Neuronal stem cell (in vitro differentiated cells): ENCODE measurements at places on chromosomes 5 and 9.

- DNase-seq, result no peak
Measured at GRCh38 chr5:138920181-138920580, 45.0 kb upstream of the LRRTM2 start.

- DNase-seq, result no peak
Measured at GRCh38 chr5:76789991-76790581, 28.7 kb upstream of the F2RL1 start.

DNA sequence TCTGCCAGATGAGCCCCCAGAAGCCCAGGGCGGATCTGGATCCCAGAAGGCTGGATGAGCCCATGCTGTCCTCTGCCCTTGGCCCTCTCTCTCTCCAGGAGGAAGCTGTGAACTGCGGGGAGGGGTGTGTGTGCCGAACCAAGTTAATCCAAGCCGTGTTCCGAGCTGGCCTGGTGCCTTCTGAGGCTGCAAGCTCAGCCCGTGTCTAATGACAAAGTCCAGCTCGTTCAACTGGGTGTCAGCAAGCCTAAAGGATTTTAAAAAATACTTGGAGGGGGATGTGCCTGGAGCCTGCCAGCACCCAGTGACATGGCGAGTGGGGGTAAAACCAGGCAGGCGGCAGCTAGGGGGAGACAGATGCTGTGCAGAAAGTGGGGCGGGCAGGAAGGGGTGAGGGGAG, 8.0 kb downstream of the STC2 start:
- DNase-seq, result no peak

DNA sequence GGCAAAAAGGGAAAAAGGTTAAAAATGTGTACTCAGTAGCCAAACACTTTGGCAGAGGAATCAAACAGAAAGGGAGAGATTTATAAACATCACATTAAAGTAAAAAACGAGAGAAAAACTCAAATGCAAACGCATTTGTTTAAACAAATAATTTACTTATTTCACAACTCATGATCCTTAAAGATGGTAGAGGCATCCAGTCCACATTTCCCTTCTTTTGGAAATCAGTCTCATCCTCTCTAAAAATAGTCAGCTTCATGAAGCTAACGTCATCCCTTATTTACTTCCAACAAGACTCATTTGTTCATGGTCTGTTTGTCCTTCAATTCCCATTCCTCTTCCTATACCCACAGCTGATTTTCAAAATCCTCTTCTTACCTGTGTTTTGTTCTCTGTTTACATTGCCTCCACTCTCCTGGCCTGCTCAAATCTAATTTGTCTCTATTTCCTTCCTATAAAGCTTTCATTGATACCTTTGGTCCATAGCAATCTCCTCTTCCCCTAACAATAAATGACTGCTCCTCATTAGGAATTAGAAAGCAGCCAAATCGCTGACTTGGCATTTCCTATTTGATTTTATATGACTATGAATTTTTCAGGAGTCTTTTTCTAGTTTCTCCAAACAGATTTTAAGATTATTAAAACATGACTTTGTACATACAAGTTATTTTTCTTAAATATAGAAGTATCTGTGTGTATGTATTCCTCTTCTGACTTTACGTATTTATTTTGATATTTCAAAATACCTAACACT, 805.3 kb downstream of the TLE1 start:
- no peak for DNase-seq

DNA sequence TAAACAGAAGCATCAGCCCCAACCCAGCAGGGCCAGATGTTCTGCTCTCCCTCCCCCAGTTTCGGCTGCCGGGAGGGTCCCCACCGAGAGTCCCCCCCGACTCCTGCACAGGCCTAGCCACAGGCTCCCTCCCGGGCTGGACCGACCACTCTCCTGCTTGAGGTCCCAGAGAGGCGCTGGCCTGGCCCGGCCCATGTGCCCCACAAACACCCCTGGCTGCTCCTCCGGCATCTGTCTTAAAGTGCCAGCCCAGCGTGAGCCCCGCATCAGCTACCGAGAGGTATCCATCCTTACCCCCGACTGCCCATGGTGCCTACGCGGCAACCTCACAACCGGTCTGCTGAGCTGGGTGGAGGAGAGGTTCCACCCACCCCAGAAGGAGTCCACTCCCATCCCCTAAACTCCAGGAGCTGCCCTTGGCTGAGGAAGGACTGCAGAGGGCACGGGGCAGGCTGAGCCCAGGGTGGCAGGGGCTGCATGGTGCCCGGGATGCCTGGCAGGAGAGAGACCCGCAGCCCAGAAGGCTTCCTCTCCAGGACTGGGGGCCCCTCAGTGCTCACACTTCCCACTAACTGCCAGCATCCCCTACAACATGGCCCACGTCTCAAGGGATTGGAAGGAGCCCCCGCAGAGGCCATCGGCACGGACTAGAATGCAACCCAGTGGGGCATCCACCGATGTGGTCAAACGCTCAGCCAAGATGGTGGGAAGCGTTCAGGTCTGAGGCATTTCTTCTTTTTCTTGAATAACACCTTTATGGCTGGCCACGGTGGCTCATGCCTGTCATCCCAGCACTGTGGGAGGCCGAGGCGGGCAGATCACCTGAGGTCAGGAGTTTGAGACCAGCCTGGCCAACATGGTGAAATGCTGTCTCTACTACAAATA, 15.6 kb upstream of the EGFL7 start:
- no peak for DNase-seq

- DNase-seq, result peak; percentile 30
Measured at GRCh38 chr9:113963017-113963620, 87.0 kb downstream of the ZNF618 start.

DNA sequence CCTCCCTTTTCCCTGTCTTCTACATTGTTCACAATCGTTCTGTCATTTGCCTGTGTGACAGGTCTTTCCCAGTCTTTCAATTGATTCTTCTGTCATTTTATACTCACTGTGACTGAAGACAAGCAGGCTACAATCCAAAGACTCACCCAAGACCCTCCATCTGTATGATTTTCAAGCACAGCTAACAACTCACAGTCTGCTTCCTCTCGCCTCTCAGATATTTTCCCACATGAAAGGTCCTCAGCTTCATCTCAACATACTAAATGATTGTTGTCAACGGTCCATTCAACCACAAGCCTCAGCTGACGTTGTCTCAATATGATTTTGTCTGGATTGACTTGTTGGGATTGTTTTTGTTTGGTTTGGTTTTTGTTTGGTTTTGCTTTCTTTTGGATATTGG, 346.5 kb downstream of the NFIB start:
- DNase-seq, result no peak

GRCh38 chr5:134129411-134130238, 15.1 kb downstream of the TCF7 start:
- no peak for DNase-seq

- no peak for DNase-seq
Measured at GRCh38 chr9:116369706-116370105, 216.1 kb downstream of the PAPPA start.

- DNase-seq, result no peak
Measured at GRCh38 chr5:14581891-14582796, 552 bp downstream of the OTULINL start.

- DNase-seq, result no peak
Measured at GRCh38 chr5:23396346-23396745, 111.1 kb upstream of the PRDM9 start.

- DNase-seq, result no peak
Measured at GRCh38 chr5:121668635-121669034, 183.0 kb upstream of the FTMT start.

DNA sequence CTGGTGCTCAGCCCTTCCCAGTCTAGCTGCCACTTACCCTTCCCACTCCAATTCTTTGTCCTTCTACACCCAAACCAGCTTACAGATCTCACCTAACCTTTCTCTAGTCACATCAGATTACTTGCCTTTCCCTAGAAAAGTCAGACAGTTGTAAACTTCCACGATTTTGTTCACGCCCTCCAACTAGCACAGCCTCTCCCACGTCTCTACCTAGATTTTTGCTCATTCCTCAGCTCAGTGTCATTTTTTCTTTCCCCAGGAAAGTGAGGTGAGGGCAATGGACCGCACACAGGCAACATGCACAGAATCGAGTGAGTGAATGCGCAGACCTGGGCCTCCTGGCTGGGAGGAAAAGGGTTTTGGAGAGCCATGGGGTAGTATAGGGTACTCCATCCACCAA, 20.9 kb upstream of the PRUNE2 start:
- no peak for DNase-seq

DNA sequence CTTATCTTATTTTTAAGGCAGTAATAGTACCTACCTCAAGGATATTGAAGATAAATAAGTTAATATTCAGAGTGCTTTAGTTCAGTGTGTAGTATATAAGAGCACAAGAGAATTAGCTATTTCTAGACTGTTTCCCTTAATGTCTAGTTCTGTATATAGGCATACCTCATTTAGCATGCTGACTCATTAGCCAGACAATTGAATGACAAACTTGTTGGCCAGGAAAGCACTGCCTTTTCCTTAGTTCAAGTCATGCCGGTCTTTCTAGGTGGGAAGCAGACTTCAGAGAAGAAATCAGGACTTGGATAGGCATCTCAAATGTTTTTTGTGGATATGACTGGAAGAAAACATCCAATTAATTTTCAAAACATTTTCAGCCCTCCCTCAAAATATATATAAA, 3.2 kb upstream of the FBXO4 start:
- no peak for DNase-seq

- no peak for DNase-seq
Measured at GRCh38 chr5:116632890-116633289, 58.3 kb upstream of the SEMA6A start.

- DNase-seq, result no peak
Measured at GRCh38 chr5:126799780-126800179, 22.8 kb downstream of the LMNB1 start.

DNA sequence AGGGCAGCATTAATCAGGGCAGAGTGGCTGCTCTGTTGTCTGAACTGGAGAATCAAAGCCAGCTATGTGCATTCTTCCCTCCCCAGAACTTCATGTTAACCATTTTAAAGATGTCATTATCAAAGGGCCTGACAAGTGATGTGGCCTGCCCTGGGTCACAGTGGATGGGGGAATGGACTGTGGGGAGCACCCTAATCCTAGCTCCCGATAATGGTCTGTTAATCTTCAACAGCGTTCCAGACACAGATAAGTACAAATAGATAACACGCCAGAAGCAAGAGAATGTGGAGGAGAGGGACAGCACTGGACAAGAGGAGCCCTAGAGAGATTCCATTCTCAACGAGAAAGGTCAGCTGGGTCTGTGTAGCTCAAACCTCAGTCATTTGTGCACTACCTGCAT, 77.5 kb downstream of the DPYSL3 start:
- no peak for DNase-seq

GRCh38 chr5:170632985-170633234, 129.1 kb downstream of the KCNIP1 start:
- peak; percentile 83 for DNase-seq

GRCh38 chr9:72205513-72205912, 56.3 kb downstream of the GDA start:
- DNase-seq, result no peak

GRCh38 chr9:12705738-12706391, 12.7 kb downstream of the TYRP1 start:
- no peak for DNase-seq

- DNase-seq, result no peak
Measured at GRCh38 chr5:79488058-79488457, 25.9 kb downstream of the HOMER1 start.
